ENCODE measurements at places on chromosomes 7 and 10. TPM values are rescaled to one million over a fixed set of nuclear protein-coding genes. Genes with fewer than 3 reads are reported as not detected.

RBP3 gene
- total RNA-seq, result not detected

MSMB gene
- not detected for total RNA-seq

TMEM243 gene
- total RNA-seq, result 33.3 TPM

- DNase-seq, result no peak
Measured at GRCh38 chr10:102646610-102647442, 2.5 kb downstream of the TRIM8 start.

DNA sequence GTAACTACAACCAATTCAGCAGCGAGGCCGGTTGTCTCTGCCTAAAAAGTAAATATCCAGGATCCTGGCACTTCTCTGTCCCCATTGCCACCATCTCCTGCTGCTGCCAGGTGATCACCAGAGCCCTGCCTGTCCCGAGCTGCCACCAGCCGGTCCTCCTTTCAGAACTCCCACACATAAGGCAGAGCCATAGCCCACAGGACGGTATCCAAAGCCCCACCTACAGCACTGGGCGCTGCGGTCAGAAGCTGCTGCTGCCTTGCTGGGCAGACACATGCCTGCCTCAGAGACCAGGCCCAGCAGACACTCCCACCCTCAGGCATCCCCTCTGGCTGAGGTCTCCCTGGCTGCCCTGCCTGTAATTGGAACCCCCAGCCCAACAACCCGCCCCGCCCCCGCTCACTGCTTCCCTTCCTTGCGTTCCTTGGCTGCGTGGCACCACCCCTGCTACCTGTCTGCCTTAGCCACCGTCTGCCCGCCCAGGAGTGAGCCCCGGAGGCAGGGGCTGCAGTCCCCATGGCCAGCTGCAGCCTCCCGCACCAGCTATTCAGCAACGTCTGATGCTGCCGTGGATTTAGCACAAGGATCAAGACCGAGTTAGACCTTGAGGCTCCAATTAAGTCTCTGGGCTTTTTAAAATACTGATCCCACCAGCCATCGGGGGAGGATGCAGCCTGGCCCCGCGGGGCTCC, 100.7 kb downstream of the CYTH3 start:
- no peak for DNase-seq

DNA sequence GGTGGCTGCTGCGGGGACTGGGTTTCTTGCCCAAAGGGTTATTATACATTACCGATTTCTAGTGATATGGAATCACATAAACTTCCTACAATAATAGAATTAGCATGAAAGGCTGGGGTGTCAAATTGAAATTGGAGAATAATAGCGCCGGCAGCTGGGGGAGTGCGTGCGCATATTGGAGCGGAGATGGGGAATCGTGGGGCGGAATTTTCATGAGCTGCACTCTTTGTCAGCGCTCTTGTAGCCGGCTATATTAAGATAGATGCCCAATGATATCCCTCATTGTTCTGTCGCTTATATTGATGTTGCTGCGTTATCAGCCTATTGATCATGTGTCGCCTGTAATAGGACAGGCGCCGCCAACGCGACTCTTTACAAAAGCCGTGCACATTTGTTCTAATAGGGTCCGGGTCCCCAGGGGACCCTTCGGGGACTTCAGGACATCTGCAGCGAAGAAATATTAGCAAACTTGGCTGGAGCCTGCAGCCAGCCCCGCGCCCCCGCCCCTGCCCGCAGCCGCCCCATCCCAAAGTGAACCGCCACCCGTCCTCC, 5.1 kb downstream of the UNCX start:
- DNase-seq, result no peak

DNA sequence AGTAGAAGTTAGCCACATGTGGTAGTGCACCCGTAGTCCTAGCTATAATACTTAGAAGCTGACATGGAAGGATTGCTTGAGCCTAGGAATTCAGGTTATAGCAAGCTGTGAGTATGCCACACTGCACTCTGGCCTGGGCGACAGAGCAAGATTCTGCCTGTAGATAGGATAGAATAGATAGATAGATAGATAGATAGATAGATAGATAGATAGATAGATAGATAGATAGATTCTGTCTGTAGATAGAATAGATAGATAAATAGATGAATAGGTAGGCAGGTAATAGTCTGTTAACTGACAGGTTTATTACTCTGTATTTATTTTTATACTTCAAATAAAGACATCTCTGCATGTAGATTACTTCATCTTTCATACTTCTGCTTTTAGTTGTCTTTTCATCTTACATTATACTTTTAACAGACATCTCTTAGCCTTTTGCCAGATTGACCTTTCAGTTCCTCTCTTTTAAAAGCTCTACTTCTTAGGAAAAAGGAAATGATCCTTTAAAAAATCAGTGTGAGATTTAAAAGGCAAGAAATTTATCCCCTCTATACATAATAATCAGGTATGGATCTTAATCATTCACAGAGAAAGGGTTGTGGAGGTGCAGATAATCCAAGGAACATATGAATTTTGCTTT, 31.8 kb downstream of the CCAR1 start:
- no peak for DNase-seq

GRCh38 chr7:33534833-33535232, 370.5 kb upstream of the BMPER start:
- DNase-seq, result no peak

GRCh38 chr10:116694243-116694926, 48.0 kb downstream of the HSPA12A start:
- DNase-seq, result no peak

- no peak for DNase-seq
Measured at GRCh38 chr7:127895814-127896280, 135.4 kb downstream of the LRRC4 start.

Measured in NCI-H460 (cell line).